ENCODE measurements at places on chromosomes 6 and 20.

DNA sequence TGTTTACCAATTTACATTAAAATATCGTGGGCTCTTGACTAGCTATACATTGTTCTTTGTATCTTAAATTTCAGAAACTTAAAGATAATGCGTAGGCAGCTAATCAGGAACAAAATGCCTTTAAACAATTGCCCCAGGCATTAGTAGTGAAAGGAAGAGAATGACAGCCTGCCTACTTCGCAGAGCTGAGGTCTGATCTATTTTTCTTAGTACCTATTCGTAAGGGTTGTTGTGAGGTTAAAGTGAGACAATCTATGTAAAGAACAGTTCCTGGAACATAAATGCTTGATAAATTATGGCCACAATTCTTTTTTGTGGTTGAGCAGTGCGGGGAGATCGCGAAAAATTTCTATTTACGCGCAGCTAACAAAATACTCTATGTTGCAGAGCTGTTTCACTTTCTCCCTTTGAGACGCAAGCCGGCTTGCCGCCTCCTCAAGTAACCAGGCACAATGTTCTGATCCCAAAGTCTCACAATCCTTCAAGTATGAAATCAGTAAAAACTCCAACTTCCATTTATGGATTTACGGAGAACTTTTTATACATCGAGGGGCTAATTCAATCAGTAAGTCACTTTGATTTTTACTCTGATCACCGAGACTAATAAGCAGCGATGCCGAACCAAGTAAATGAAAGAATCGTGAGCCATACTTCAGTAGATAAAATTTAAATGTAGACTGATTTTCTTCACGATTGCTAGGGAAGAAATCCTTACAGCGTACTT, 878 bp upstream of the PNRC1 start:
- DNase-seq: peak; percentile 82

- DNase-seq: no peak
These were observed 15.5 kb upstream of the NPEPL1 start for GRCh38 chr20:58677079-58677604.

DNA sequence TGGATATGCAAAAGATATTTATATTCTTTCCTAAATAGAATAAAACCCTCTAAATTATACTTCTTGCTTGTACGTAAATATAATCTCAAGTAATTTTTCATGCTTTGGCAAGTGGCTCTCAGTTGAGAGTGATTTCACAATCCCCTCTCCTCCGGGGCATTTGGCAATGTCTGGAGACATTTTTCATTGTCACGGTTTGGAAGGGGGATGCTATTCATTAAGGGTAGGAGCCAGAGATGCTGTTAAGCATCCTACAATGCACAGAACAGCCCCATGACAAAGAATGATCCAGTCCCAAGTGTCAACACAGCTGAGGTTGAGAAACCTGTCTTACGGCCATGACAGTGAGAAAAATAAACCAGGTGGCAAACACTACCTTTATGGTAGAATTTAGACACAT, 75.7 kb downstream of the AGPAT4 start:
- no peak for DNase-seq

DNA sequence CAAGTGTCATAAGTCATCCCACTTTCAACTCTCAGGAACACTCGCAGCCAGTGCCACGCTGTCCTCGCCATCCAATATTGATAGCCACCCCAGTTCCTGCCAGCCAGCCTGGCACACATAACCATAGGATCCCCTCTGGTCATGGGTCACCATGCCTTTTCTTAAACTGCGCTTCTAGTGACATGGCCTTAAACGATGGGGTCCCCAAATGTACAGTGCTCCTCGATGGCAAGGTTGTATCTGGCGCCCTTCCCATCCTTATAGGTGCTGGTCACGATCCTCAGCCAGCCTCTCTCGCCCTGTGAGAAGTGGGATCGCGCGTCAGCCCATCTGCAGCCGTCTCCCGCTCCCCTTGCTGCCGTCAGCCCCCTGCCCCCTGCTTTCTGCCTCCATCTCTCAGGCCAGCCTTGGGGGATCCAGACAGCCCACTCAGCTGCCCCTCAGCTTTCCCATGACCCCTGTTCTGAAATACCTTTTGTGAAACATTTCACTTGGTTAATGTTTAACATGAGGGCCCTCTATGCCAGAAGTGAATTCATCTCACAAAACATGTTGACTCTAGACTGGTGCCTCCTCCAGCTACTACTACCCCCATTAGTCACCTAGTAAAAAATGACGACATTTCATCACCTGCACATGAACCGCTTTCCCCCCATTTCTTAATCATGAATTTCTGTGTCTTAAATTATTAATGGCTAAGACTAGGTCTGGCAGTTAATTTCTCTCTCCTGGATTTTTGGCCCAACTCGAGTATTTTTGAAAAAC, 11.4 kb downstream of the CTSZ start:
- DNase-seq: no peak

DNA sequence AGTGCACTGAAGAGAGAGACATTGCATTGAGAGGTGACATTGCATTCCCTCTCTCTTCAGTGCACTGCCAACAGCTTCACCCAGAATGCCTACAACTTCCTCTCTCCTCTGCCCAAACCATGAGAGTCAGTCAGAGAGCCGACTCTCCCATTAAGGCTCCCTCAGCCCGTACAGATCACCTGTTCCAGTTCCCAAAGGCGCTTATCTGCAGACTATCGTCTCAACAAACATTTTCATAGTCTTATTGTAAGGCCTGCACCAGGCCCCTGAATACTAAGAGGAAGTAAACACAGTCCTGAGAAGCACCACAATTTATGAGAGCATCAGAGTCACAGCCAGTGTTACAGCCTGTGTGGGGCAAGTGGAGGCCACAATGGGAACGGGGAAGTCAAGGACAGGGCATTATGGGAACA, 53.7 kb downstream of the GFOD1 start:
- DNase-seq: peak; percentile 67

DNA sequence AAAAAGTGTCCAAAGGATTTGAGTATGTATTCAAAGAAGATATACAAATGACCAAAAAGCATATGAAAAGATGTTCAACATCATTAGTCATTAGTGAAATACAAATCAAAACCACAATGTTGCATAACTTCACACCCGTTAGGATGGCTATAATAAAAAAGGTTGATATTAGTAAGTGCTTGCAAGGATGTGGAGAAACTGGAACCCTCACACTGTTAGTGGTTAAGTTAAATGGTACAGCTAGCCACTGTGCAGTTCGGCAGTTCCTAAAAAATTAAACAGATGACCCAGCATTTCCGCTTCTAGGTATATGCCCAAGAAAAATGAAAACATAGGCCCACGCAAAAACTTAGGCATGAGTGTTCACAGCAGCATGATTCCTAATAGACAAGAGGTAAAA, 38.6 kb downstream of the IBTK start:
- DNase-seq: no peak

- no peak for DNase-seq
These were observed 482.4 kb upstream of the MMS22L start for GRCh38 chr6:97765461-97765860.

DNA sequence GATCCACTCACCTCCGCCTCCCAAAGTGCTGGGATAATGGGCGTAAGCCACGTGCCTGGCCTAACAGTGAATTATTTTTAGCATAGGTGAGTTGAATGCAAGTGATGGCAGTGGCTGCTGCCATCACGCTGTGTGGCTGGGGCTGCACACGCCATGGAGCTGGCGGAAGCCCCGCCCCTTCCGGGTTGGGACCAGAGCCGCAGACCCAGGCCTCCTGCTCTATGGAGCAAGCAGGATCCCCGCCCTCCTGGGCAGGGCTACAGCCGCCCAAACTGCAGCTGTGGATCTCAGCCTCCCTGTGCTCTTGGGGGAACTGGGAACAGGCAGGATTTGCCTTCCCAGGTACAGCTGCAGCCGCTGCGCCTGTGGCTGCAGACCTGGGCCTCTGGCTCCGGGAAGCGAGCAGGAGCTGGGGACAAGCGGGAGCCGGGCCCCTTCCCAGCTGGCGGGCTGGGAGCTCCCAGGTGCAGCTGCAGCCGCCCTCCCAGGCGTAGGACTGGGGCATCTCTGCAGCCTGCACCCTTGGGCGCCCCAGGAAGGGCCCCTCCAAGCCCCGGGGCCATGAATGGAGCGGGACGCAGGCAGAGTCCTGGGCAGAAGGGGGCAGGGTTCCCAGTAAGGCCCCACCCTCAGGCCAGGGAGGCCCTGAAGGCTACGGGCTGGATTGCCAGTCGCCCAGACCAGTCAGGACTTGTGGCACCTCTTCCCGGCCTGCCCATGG, 30.9 kb upstream of the SLA2 start:
- DNase-seq: no peak

DNA sequence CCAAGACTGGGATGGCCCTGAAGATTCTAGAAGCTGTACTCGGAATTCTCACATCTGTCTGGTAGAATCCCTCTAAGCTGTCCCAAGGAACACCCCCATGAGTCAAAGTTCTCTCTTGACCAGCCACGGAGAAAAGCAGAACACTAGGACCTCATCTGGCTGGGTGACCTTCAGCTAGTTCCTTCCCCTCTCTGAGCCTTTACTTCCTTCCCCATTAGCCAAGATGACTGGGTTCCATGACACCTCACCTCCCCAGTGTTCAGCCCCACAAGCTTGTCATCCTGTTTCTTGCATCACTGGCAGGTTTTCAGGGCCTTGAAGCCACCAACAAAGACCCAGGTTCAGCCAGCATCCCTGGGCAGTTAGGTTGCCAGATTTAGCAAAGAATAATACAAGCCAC, 47.8 kb downstream of the MAFB start:
- peak; percentile 65 for DNase-seq

DNA sequence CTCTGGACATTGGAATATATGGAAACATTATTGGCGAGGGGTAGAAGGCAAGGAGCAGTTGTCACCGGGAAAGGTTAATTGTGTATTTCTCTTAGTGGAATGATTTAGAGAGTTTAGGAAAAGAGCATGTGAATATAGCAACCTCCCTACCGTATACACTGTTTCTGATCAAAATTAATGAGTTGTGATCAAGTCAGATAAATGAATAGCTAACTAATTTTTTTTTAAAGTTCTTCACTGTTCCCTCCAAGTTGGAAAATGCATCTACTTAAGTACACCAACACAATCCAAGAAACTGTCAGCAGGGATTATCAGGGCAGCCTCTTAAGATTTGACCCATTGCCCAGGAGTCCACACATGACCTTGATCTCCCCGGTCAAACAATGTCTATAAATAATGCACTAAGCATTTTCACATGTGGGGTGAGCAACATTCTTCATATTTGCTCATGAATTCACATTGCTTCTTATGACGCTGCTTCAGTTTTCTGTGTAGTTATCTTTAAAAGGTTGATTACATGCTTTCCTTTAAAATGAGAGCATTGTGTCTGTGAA, 680.8 kb upstream of the NRSN1 start:
- DNase-seq: no peak

GRCh38 chr6:170057034-170057734, 233.7 kb downstream of the DLL1 start:
- no peak for DNase-seq

DNA sequence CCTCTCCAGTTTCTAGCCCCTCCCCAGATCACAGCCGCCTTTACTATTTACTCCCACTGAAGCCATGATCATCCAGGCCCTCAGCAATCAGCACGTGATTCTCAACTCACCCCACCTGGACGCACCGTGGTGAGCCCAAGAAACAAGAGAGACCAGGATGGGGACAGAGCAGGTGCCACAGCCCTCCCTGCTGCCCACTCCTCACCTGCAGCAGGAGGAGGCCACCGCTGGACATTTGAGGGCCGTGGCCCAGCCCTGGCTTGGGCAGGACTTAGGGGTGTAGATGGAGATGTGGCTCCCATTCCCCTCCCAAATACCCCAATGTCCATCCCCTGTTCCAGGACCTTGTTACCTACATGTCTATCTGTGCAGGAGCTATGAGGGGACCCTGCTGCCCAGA, 20.3 kb downstream of the HLA-F start:
- no peak for DNase-seq

GRCh38 chr6:12060780-12061609, 48.9 kb downstream of the HIVEP1 start:
- DNase-seq: peak; percentile 89

GRCh38 chr20:60937585-60937984, 314.5 kb upstream of the CDH4 start:
- no peak for DNase-seq

DNA sequence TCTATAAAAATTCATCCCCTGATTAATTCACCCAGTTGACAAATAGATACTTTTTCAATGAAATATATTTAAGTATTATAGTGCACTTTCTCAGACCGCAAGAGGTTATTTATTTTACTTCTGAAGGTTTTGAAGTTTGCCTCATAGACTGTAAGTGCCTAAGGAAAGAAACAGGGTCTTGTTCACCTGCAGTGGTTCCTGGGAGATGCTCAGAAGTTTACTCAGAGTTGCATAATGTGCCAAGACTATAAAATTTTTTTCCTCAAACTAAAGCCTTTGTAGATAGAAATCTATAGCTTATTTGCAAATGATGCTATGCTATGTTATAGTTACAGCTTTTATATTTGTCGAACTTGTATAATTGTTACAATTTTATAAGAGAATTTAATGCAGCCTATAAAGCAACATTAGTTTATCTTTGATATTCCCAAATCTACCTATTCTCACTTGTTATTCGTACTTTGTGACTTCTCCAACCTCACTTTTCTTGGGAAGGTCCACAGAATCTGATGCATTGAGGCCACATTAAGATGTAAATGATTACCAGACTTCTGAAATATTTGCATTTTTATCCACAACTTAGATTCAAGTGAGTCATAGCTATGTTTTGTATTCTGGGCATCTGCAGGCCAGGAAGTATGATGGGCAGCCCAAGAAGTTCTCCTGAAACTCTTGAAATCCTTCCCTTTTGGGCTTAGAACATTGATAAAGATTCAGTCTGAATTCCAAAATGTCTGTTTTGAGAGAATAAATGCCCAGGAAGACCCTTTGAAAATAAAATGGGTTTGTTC, 35.7 kb downstream of the KCNQ5 start:
- no peak for DNase-seq

GRCh38 chr20:51542571-51543421, at the start of gene NFATC2:
NFATC2 (minus strand) TSS chr20:51542719; CDS start chr20:51542499, 220 bp downstream.
- DNase-seq: no peak

DNA sequence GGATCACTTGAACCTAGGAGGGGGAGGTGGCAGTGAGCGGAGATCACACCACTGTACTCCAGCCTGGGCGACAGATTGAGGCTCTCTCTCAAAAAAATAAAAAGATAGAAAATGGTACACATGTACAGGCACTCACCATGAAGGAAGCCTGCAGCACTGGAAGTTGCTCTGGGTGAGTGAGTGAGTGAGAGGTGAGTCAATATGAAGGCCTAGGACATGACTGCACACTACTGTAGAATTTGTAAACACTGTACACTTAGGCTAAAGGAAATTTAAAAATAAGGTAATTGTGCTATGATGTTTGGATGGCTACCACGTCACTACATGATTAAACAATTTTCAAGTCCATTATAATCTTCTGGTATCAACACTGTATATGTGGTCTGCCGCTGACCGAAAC, 216.2 kb downstream of the FOXC1 start:
- DNase-seq: no peak

- DNase-seq: no peak
These were observed 125.2 kb downstream of the SULF2 start for GRCh38 chr20:47659904-47660601.

GRCh38 chr6:25312703-25313102, 33.5 kb downstream of the CARMIL1 start:
- DNase-seq: peak; percentile 60

Data from inflammatory macrophage treated with lipopolysaccharide for 1 hour (primary cell).